ENCODE measurements at places on chromosomes 16 and 17.

GRCh38 chr17:57293077-57293476, 36.8 kb downstream of the MSI2 start:
- no peak for DNase-seq

DNA sequence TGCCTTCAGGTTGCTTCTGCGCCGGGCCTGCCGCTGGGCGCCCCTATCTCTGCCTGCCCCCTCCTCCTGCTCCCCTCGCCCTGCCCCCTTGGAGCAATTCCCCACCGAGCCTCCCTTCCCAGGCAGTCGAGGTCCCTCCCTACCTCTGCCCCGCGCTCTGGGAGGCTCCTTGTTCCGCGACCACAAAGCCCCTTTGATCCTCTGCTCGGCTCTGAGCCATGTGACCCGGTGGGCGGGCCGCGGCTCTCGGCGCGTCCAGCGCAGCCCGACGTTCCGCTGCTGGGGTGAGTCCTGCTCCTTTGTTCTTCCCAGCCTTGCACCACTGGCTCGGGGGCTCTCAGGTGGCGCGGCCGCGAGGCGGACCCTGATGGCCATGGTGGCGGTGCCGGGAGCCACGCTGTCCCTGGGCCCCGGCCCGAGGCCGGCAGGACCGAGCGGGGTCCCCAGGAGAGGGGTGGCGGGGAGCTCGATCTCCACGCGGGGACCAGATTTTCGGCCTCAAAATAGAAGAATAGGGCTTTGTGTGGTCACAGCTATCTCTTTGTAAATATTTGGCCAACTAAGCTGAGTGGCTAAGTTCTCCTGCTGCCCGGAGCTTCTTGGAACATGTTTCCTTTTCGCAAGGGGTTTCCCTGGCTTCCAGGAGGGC, 310.6 kb downstream of the SEC14L1 start:
- peak; percentile 87 for DNase-seq

DNA sequence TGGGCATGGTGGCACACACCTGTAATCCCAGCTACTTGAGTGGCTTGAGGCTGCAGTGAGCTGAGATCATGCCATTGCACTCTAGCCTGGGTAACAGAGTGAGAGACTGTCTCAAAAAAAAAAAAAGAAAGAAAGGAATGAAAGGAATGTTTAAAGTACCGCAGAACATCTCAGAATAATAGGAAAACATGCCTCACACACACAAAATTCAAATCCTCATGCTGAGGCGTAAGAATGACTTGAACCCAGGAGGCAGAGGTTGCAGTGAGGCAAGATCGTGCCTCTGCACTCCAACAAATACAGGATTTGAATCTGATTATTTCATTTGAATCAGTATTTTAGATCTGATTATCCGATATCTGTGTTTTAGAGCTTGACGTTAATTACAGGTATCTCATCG, 21.3 kb upstream of the GAA start:
- no peak for DNase-seq

GRCh38 chr17:27630607-27631410, at the start of gene LGALS9:
TSS of gene LGALS9 (plus strand) at chr17:27631188. CDS start at chr17:27631266, 78 bp downstream.
- DNase-seq, result no peak

DNA sequence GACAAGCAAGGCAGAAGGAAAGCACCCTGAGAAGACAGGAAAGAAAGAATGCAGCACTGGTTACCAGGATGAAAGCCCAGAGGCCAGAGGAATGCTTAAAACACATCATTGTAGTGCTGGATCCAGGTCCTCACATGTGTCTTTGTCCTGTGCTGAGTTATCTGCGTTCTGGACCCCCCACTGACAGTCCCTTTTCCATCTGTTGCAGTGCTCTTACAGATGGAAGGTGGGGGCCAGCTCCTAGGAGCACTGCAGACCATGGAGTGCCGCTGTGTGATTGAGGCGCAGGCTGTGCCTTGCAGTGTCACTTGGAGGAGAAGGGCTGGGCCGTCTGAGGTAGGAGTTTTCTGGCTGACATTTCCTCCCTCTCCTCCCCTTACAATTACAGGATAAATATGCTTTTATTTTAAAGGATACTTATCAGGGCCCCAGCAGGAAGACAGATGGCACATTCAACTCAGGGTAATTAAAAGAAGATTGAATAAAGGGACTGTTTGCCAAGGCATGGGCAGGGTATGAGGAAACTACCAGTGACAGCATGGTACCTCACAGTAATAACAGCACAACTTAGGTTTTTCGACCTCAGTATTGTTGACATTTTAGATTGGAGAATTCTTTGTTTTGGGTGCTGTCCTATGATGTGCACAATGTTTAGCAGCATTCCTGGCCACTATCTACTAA, 3.0 kb downstream of the EME1 start:
- no peak for DNase-seq

GRCh38 chr16:2040041-2040786, 7.4 kb downstream of the NTHL1 start:
- no peak for DNase-seq

DNA sequence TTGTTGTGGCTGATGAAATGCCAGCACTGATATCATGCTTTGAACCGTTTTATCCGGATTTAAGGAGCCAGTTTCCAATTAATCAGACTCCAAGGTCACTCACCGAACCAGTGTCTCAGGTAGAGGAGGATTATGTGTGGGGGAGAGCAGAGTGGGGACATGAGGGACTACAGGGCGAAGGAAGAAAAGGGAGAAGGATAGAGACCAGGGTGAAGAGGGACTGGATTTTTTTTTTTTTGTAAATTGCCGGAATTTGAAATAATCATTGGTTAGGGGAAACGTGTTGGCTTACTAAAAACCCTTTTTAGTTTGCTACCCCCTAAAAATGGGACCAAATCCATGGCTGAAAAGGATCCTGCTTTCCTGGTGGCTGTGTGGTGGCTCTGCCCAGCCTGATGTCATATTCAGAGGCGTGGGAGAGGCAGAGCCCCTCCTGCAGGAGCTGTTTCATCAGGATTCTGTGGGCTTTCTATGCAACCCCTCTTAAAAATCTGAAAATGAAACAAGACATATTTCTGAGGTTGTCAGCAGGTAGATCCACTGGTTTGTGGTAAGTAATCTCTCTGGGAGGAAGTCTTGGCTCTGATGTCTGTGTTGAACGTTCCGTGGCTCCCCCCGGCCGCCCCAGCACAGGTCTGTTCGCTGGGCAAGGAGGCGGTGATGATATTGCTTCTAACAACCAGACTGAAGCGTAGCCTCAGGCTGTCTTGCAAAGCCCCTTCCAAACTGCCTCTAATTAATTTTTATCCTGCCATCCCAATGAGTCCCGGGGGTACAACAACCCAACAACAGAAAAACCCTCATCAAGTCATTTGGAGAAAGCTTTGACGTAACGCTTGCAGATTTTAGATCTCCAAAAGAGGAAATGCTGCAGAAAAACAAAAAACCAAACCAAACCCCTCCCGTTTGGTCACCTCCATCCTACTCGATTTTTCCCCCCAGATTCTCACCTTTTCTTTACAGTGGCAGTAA, 143.0 kb upstream of the ZFHX3 start:
- no peak for DNase-seq

DNA sequence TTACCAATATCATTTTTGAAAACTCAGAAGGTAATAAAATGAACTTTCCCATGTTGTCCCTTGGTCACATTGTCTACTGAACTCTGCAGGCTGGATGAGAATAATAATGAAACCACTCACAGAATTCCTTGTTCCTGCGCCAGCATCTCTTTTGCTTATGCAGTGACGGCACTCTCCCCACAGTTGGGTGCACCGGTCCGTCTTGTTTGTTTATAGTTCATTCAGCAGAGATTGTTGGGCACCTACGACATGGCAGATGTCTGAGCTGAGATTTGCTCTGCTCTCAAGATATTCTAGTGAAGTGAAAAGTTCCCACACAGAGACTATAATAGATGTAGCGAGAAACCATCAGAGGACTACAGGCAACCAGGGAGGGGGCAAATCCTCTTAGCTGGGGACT, 375.7 kb upstream of the CDH11 start:
- DNase-seq, result no peak

GRCh38 chr16:30108059-30108850, 5.1 kb downstream of the GDPD3 start:
- no peak for DNase-seq

- DNase-seq, result peak; percentile 99
Observed at GRCh38 chr16:4183237-4184037, 58.4 kb downstream of the SRL start.

DNA sequence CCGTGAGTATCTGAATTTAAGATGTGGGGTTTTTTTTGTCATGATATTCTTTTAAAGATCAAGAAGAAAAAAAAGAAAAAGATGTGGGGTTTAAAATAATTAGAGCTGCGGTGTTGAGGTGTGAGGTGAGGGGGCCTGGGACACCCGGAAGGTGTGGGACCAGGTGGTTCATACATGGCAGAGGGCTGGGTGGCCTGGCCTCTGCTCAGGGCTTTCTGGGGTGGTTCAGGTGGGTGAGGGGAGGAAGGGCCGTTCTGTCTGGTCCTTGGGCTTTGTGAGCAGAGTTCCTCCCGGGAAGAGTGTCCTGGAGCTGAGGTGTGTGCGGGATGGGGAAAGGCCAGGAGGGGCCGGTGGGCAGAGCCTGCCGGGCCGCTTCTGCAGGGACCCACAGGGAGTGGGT, 5.0 kb downstream of the PRSS27 start:
- no peak for DNase-seq

GRCh38 chr17:43449470-43450248, 34.1 kb upstream of the DHX8 start:
- no peak for DNase-seq

DNA sequence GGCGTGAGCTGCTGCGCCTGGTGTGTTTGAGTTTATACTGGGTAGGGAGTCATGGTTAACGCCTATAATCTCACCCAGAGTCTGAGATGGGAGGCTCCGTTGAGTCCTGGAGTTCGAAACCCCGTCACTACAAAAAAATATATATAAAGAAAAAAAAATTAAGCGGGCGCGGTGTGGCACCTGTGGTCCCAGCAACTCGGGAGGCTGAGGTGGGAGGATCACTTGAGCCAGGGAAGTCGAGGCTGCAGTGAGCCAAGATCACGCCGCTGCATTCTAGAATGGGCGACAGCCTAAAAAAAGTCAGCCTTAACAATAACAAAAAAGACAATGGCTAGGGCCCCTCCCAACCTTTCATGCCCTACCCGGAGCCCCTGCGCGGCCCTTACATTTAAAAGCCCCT, 17.2 kb upstream of the PRR14 start:
- no peak for DNase-seq

DNA sequence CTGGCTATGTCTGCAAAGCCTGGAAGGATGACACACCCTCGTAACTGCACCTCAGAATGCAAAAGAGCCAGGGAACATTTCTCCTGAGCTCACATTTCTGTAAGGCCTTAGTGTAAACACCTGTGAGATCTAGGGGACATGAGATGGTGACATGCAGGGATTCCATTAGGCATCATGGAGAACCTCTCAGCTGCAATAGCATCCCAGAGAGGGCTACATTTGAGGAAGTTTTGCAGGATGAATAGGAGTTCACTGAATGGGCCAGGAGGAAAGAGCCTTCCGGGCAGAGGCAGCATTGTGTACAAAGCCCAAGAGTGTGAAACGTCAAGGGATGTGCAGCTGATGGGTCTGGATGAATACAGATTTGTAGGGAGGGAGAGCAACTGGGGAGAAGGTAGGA, 223.0 kb upstream of the RPL38 start:
- DNase-seq, result no peak

- no peak for DNase-seq
Observed at GRCh38 chr17:75039238-75039637, 7.5 kb downstream of the ATP5PD start.

GRCh38 chr17:72869630-72870029, 222.9 kb downstream of the SLC39A11 start:
- no peak for DNase-seq
